Naive thymus-derived CD4-positive, alpha-beta T cell (primary cell): ENCODE measurements at places on chromosomes 4 and X. TPM values are rescaled to one million over a fixed set of nuclear protein-coding genes. Genes with fewer than 3 reads are reported as not detected.

Gene IGSF1
- not detected for polyA plus RNA-seq

Gene USP26
- not detected for polyA plus RNA-seq

Gene TMEM47
- polyA plus RNA-seq, result not detected

Gene FDCSP
- polyA plus RNA-seq, result not detected

Gene MAOB
- not detected for polyA plus RNA-seq

Gene MAML3
- polyA plus RNA-seq, result 0.55 TPM

Gene AKAP4
- not detected for polyA plus RNA-seq

Gene APEX2
- polyA plus RNA-seq, result 20.3 TPM

Gene ODAPH
- polyA plus RNA-seq, result not detected

Gene TMEM144
- not detected for polyA plus RNA-seq

Gene SPIN2B
- polyA plus RNA-seq, result 24.0 TPM

Gene CSAG2
- polyA plus RNA-seq, result not detected

Gene CWH43
- polyA plus RNA-seq, result not detected
